ENCODE measurements at places on chromosomes 3 and 15. TPM values are rescaled to one million over a fixed set of nuclear protein-coding genes. Genes with fewer than 3 reads are reported as not detected.

Gene CTXN2
- total RNA-seq, result 0.11 TPM

GRCh38 chr3:181722156-181722555, 10.4 kb downstream of the SOX2 start:
- H3K4me3 ChIP-seq, result no peak overlapping the region
- peaks cover 47% of the 10 kb centered on the region for H3K36me3 ChIP-seq
- H3K4me1 ChIP-seq, result peaks cover 20% of the 10 kb centered on the region
- DNase-seq, result no peak
- H3K27ac ChIP-seq, result no peak overlapping the region

DNA sequence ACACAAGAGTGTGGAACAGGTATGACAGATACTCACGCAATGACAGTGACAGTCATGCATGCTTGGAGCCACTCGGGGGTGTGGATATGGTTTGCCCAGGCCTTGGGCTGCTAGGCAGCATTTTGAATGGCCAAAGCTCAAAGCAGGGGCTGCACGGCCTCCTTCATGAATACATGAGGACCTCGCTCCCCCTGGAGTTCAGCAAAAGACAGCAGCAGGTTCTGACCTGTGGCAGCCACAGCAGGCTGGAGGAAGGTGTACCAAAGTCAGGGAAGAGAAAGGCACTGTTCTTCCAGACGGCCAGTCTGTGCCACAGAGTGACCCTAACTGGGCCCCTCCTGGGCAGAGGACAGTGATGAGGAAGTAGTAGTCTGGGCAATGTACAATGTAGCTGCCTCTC, 88.2 kb upstream of the C2CD4B start:
- peak; percentile 47 for DNase-seq
- no peaks in the 10 kb centered on the region for H3K27me3 ChIP-seq
- no peak overlapping the region for H3K27ac ChIP-seq
- no peak overlapping the region for H3K4me3 ChIP-seq
- H3K4me1 ChIP-seq, result no peaks in the 10 kb centered on the region

- H3K36me3 ChIP-seq, result no peaks in the 10 kb centered on the region
- no peak overlapping the region for H3K4me3 ChIP-seq
- H3K27ac ChIP-seq, result no peak overlapping the region
- DNase-seq, result no peak
Measured at GRCh38 chr3:30761374-30761773, 133.1 kb downstream of the GADL1 start.

- no peak overlapping the region for H3K27ac ChIP-seq
- peaks cover 5% of the 10 kb centered on the region for H3K36me3 ChIP-seq
- no peak overlapping the region for H3K4me3 ChIP-seq
- H3K27me3 ChIP-seq, result no peaks in the 10 kb centered on the region
- H3K4me1 ChIP-seq, result no peaks in the 10 kb centered on the region
Measured at GRCh38 chr3:179028408-179028807, 43.2 kb downstream of the ZMAT3 start.

DNA sequence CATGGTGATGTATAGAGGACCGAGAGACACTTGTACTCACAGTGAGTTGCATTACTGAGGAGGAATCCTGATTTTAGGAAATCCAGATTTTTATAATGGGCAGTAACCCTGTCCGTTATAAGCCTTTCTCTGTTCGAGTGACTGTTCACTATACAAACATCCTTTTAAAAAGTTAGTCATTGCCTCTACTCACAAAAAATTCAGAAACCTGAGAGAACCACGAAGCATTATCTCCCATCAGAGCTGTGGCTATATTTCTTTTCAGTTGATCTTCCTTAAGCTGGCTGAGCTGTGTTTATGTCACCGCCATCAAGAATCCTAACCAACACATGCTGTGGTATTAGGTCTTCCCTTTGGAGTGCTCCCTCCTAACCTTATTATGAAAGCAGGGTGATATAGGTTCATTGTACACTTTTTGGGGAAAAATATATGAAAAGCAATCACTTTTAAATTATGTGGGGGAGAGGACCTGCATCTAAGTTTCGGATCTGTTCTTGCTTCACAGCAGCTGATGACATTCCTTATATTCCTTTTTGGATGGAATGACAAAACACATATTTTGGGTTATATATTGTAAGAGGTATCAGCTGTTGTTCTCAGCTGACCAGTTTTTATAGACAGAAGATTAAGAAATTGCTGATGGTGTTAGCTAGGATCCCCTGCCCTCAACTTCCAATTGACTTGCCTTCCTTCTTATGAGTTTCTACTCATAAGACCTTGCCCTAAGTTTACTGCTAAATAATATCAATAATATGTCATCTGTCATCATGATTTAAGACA, 465.9 kb upstream of the RASGRP1 start:
- no peak overlapping the region for H3K4me3 ChIP-seq
- H3K27ac ChIP-seq, result no peak overlapping the region
- no peak for DNase-seq
- no peaks in the 10 kb centered on the region for H3K4me1 ChIP-seq

DNA sequence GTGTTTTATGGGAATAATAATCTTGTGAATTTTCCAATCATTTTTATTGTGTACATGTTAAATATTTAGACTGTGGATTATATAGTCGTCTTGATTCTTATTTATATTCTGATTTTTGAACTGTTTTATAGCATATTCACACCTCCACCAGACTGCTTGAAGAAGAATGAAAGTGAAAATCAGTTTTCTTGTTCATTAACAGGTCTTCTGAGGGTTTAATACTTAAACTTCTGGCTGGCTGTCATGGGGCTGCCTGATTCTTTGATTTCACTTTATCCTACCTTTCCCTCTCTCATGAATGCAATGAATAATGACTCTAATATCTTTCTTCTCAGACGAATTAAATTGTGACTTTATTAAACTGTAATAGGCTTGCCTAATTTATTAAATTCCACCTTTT, 56.2 kb downstream of the ATP2C1 start:
- DNase-seq, result no peak
- H3K36me3 ChIP-seq, result peaks cover 20% of the 10 kb centered on the region
- H3K4me3 ChIP-seq, result no peak overlapping the region

GRCh38 chr3:122066331-122067213, 11.4 kb downstream of the CD86 start:
- no peaks in the 10 kb centered on the region for H3K27me3 ChIP-seq
- H3K27ac ChIP-seq, result no peak overlapping the region
- H3K4me3 ChIP-seq, result no peak overlapping the region
- no peak for DNase-seq
- H3K4me1 ChIP-seq, result no peaks in the 10 kb centered on the region
- no peaks in the 10 kb centered on the region for H3K36me3 ChIP-seq

- no peak for DNase-seq
- H3K4me1 ChIP-seq, result no peaks in the 10 kb centered on the region
- H3K36me3 ChIP-seq, result no peaks in the 10 kb centered on the region
- H3K4me3 ChIP-seq, result peak overlapping the region; percentile 95
Measured at GRCh38 chr3:172711454-172711795, 558 bp upstream of the NCEH1 start.

GRCh38 chr3:20837676-20838302, 651.8 kb upstream of the SGO1 start:
- no peaks in the 10 kb centered on the region for H3K4me1 ChIP-seq
- no peaks in the 10 kb centered on the region for H3K36me3 ChIP-seq
- no peak for DNase-seq
- H3K27me3 ChIP-seq, result no peaks in the 10 kb centered on the region
- no peak overlapping the region for H3K27ac ChIP-seq

- no peak overlapping the region for H3K27ac ChIP-seq
- peaks cover 2% of the 10 kb centered on the region for H3K4me1 ChIP-seq
- H3K27me3 ChIP-seq, result no peaks in the 10 kb centered on the region
- peaks cover 2% of the 10 kb centered on the region for H3K36me3 ChIP-seq
- H3K4me3 ChIP-seq, result no peak overlapping the region
- DNase-seq, result no peak
Measured at GRCh38 chr3:153232851-153233271, 70.8 kb downstream of the RAP2B start.

GRCh38 chr3:16609927-16610580, 4.8 kb upstream of the DAZL start:
- no peak overlapping the region for H3K27ac ChIP-seq
- H3K27me3 ChIP-seq, result no peaks in the 10 kb centered on the region
- H3K36me3 ChIP-seq, result peaks cover 26% of the 10 kb centered on the region
- peaks cover 2% of the 10 kb centered on the region for H3K4me1 ChIP-seq

DNA sequence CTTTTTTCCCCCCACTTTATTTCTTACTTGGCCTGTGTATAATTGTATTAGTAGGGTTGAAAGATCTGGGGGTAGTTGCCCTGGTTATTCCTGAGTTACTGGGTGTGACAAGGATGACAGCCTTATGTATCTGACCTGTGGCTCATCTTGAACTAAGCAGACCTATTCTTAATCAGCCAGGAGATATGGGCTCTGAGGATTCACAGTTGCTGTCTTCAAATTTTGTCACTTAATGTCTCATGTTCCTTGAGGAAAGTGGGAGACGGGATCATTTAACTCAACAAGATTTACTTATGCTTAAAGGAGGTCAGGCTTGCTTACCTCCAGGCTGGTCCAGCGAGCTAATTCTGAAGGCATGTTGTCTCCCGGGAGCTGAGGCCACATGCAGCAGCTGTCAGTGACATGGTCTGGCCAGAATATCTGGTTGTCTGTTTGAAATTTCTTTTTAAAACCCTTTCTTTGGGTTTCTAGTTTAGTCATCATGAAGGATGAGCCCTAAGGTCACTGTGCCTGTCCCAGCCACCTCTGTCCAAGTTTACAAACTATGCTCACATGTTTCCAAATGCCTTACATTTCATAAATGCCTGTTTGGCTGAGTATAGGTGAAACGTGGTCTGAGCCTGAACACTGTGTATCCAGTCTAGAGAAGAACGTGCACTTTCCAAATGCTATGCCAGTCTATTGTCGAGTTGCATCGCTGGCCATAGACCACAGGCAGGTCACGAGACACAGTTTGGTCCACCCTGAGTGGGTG, 26.8 kb downstream of the LRTM1 start:
- peaks cover 12% of the 10 kb centered on the region for H3K36me3 ChIP-seq
- no peak overlapping the region for H3K27ac ChIP-seq
- no peak overlapping the region for H3K4me3 ChIP-seq
- H3K27me3 ChIP-seq, result no peaks in the 10 kb centered on the region
- H3K4me1 ChIP-seq, result no peaks in the 10 kb centered on the region

GRCh38 chr3:42027571-42027970, 63.6 kb upstream of the TRAK1 start:
- DNase-seq, result no peak
- H3K27me3 ChIP-seq, result no peaks in the 10 kb centered on the region
- H3K4me3 ChIP-seq, result no peak overlapping the region
- H3K4me1 ChIP-seq, result peaks cover 16% of the 10 kb centered on the region
- no peak overlapping the region for H3K27ac ChIP-seq

DNA sequence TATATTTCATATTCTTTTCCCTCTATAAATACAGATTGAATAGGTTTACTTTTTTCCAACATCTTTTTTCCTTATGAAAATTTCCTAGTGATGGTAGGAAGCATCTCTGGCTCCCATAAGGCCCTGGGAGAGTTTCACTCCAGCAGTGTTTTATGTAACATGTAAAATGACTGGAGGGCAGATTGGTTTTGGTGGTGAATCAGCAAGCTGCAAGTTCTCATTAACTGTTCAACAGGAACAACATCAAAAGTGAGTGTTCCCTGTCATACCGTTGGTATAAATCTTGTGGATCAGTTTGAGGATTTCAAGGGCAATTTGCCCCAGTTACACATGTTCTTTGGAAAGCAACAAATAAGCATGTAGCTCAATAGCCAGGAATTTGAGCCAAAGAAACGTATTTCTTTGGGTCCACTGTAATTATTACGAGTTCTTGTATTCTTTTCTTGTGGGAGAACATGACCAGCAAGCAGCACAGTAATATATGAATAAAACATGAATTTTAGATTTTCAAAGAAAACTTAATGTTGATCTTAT, 345.7 kb downstream of the SV2B start:
- no peaks in the 10 kb centered on the region for H3K36me3 ChIP-seq
- DNase-seq, result no peak
- H3K27ac ChIP-seq, result no peak overlapping the region

GRCh38 chr15:57273402-57273801, 102.9 kb upstream of the CGNL1 start:
- DNase-seq, result no peak
- H3K4me3 ChIP-seq, result no peak overlapping the region
- no peaks in the 10 kb centered on the region for H3K4me1 ChIP-seq

DNA sequence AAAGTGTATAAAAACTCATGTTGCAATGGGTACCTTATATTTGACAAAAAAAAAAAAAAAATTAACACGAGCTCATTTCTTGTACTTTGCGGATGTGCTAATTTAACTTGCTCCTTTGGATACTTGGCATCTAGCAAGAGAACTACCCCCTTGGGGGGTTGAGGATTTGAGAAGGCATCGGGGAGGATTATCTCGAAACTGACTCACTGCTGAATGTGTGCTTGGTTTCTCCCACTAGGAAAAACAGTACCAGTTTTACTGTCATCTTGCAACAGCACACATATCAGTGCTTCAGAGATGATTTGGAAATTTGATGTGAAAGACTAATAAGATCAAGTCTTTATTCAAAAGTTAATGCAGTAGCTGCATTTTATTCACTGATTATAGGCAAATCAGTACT, 891 bp downstream of the EXOG start:
- H3K27me3 ChIP-seq, result no peaks in the 10 kb centered on the region
- H3K36me3 ChIP-seq, result peaks cover 9% of the 10 kb centered on the region
- no peaks in the 10 kb centered on the region for H3K4me1 ChIP-seq
- peak overlapping the region; percentile 96 for H3K4me3 ChIP-seq
- no peak for DNase-seq

Gene PCOLCE2
- total RNA-seq, result 6.8 TPM

Gene STRC
- 0.97 TPM for total RNA-seq

- DNase-seq, result no peak
- no peak overlapping the region for H3K4me3 ChIP-seq
- no peaks in the 10 kb centered on the region for H3K27me3 ChIP-seq
- no peaks in the 10 kb centered on the region for H3K36me3 ChIP-seq
- peaks cover 7% of the 10 kb centered on the region for H3K4me1 ChIP-seq
Measured at GRCh38 chr3:187105700-187106099, 33.6 kb downstream of the RPL39L start.

Gene GCSAM
- not detected for total RNA-seq

- no peaks in the 10 kb centered on the region for H3K36me3 ChIP-seq
- H3K4me3 ChIP-seq, result no peak overlapping the region
- peaks cover under 1% of the 10 kb centered on the region for H3K4me1 ChIP-seq
- no peak overlapping the region for H3K27ac ChIP-seq
- peaks cover 39% of the 10 kb centered on the region for H3K27me3 ChIP-seq
Measured at GRCh38 chr15:40921949-40922607, 7.1 kb upstream of the DLL4 start.

Measured in H9 (cell line).